ENCODE measurements at places on chromosomes 7 and 10.

DNA sequence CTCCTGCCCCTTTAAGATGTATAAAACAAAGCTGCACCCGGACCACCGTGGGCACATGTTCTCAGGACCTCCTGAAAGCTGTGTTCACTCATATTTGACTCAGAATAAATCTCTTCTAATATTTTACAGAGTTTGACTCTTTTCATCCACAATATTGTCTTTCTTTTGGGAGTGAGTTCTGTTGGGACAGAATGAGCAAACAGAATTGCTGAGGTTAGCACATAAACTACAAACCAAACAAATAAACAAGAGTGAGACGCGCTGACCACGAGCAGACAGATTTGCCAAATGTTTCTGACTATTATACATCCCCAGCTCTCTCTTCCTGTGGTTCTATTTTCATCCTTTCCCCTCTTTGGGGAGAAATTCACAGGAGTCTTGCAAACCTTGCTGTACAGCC is 526.7 kb downstream of the CALN1 start:
- DNase-seq = no peak

DNA sequence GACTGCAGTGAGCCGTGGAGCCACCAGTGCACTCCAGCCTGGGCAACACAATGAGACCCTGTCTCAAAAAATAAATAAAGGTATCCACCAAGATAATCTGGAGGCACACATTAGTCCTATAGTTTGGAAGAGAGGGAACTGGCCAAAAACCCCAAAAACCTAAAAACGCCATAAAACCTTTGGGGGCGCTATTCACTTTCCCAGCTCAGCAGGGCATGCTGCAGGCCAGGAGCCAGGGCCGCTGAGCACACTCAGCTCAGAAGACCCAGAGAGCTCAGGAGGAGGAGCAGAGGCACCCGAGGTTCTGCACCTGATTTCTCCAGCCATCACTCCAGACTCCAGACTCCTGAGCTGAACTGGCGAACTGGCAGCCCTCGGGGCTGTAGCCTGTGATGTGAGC is 167.2 kb upstream of the IMMP2L start:
- no peak for DNase-seq

GRCh38 chr10:110664483-110665420 is 20.6 kb downstream of the RBM20 start:
- DNase-seq = peak; percentile 51

- no peak for DNase-seq
These were observed 65.9 kb downstream of the GOLGA7B start for GRCh38 chr10:97915346-97916131.

DNA sequence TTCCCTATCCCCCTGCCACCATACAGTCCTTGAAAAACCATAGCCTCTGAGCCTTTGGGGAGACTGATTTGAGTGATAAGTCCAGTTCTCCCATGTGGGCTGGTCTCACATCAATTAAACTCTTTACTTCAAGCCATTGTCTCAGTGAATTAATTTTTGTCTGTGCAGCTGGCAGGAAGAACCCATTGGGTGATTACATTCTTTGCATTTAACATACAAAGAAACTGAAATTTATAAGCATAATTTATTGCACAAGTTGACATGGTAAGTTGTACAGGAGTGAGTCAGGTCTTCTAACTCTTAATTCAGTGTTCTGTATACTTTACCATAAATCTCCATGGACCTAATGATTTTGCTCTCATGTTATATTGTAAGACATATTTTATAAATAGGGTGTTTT is 1613.0 kb upstream of the LRRTM3 start:
- DNase-seq = no peak

DNA sequence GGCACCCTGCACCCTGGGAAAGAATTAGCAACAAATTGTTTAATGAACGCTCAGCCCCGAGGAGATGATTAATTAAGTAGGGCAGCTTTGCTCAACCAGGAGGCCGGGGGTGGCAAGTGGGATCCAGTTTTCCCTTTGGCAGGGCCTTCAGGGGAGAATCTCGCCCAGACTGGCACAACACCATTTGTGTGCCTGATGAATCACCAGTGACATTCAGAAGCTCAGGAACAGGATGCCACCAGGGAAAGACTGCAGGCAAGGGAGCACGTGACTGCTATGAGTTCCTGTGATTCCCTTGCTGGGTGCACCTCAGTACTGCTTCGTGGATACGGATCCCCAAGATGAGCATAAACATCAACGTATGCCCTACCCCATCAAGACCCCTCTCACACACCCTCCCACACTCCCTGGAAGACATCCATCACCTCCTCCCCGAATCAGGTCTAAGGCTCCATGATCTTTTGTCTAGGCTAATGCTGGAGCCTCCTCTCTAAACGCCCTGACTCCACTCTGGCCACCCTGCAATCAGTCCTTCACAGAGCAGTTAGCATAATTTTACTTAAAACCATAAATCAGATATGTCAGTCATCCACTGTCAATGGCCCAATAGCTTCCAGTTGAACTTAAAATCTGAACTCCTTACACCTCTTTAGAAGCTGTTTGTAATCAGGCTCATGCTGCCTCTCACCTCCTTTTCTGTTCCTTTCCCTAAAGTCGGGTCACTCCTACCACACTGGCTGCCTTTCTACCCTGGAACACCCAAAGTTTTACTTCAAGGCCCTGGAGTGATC is 109.2 kb upstream of the AGK start:
- no peak for DNase-seq

DNA sequence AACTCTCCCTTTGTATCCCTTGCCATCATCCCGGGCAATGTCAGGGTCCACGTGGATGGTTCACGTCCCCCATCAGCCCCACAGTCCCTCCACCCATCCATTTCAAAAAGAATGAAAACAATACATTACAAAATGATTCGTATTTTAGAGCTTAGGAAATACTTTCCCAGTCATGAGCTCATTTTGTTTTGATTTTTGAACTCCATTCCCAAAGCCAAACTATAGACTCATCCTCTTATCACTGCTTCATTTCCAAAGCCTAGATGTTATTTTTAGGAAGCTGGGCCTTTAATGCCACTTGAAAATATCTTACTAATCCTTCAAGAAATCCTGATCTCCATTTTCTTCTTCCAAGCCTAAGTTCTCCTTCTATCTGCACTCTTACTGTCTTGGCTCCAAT is 72.1 kb downstream of the WNT2 start:
- DNase-seq = no peak

GRCh38 chr10:77391605-77392235 is 245.9 kb downstream of the KCNMA1 start:
- DNase-seq = peak; percentile 86

- DNase-seq = no peak
These were observed 7.7 kb downstream of the ZSCAN25 start for GRCh38 chr7:99624484-99624883.

- no peak for DNase-seq
These were observed 185.7 kb downstream of the TAX1BP1 start for GRCh38 chr7:27925573-27926201.

GRCh38 chr7:129073738-129074137 is 18.8 kb upstream of the TNPO3 start:
- no peak for DNase-seq

DNA sequence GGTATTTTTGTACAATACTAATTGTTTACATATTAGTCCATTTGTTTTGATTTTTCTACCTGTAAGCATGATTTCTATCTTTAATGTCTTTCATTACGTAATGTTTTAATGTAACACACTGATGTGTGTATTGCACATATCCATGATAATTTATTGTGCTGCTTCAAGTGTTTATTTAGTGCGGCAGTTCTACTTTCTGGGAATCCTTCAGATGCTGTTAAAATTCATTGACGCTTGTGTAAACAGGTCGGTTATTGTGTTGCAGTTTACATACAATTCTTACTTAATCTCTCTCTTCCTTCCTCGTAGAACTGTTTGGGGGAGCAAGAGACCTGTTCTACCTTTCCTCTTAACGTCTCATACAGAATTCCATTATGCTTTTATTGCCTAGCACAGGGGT is 6.9 kb downstream of the TMEM60 start:
- no peak for DNase-seq

GRCh38 chr10:27247006-27247405 is 6.4 kb upstream of the ACBD5 start:
- DNase-seq = no peak

- DNase-seq = no peak
These were observed 214.0 kb upstream of the TMEM72 start for GRCh38 chr10:44697116-44697515.

GRCh38 chr10:128062881-128063563 is 63.2 kb downstream of the MKI67 start:
- no peak for DNase-seq

- DNase-seq = no peak
These were observed 51.0 kb upstream of the OSBPL3 start for GRCh38 chr7:25031007-25031406.

- DNase-seq = no peak
These were observed 39.3 kb downstream of the WDR37 start for GRCh38 chr10:1095498-1095897.

DNA sequence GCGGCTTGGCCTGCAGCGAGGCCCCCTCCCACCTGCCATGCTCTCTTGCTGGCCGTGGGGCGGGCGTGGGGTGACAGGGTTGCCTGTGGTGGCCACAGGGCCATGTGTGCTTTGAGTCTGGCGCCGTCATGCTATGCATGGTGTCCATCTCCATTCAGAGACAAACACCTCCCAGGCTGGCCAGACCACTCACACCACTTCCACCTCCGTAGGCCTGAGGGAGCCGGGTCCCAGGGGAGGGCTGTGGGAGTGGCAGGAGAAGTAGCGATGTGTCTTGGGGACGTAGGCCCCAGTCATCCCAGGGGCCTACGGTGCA is 65.5 kb downstream of the DNAJB6 start:
- DNase-seq = no peak

DNA sequence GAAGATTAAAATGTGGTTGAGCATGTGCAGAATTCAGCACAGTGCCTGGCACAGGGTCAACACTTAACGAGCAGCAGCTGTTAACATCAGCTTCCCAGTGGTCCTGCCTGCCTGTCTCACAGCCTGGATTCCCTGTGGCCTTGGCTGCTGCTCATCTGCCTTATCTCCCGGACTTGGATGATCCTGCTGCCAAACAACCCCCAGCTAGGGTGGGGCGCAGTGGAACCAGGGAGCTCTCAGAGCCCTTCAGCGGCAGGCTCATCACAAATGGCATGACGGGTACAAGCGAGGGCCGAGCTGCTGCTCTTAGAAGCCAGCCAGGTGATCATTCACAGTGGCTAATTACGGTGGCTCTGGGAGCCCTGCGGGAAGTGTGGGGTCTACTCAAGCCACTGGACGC is 13.0 kb upstream of the SMARCD3 start:
- DNase-seq = no peak

GRCh38 chr7:122123746-122124145 is 20.3 kb downstream of the AASS start:
- DNase-seq = no peak

DNA sequence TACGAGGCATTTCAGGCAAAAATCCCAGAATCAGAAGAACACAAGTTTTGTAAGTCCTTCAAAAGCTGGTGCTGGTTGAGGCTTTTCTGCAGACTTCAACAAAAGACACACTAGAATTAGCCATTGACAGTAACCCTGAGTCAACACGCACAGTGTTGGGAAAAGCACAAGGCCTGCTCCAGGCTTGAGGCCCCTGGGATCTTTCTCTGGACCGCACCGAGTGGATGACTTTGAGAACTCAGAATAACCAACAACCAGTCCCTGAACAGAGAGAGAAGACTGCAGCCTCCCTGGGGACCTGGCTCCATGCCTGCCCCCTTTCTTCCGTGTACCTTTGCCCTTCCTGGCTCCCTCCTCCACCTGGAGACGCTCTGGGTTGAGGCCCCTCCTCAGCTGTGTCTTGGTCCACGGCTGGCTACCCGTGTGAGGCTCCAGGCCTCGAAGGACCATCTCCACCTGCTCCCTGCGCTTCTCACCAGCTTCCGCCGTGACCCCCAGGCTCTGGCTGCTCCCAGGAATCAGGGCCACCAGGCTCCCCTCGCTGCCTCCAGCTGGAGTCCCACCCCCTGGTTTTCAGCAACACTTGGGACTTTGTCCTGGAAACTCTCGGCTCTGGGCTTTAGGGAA is 28.4 kb downstream of the DIP2C start:
- DNase-seq = no peak

DNA sequence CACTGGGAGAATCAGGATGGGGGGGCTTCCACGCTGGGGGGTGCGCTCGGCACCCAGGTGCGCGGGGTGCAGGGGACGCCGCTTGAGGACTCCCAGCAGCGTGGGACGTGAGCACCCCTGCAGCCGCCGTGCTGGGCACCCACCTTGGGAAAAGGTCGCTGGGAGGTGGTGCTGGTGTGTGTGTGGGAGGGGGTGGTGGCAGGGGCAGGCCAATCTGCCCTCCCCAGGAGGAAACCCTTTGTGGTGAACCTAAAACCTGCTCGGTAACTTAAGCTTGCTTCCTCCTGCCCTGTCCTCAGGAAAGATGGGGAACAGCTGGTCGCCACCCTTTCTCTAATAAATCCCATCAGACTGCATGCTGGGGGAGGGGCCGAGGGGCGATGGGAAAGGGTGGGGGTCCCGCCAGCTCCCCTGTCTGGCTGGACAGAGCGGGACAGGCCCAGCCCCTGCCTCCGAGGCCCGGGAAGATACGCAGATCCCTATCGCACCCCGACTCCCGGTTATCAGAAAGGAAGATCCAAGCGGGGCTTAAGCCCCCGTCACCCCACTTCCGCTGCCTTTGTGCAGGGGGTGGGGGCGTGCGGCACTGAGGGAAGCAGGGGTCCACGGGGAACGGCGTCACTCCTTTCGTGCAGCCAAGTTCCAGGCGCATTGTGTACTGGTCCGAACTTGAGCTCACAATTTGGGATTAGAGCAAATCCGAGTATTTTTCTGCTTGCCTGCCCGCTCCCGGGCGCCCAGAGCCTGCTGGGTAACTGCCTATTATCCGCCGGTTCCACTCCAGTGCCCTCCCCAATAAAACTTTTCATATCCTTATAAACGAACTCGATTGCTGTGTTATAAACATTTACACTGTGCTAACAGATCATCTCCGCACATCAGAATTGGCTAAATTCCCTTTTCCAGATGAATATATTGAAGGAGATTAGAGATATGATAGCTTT is 64.6 kb downstream of the UNCX start:
- DNase-seq = no peak

DNA sequence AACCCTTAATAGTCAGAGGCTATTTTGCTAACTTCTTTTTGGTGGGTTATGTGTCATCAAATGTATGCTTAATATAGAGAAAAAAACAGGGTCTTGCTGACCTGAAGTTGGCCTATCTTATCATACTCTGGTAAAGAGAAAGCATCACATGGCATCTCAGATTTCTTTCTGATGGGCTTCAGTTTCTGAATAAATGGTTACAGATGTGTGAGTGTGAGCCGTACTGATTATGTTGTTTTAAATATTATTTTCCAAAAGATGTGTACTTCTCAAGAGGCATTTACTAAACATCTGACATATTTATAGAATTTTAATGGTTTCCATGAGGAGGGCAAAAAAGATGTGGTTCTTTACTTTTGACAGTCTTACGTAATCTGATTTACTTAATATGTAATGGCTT is 28.4 kb downstream of the BBS9 start:
- no peak for DNase-seq

- DNase-seq = peak; percentile 81
These were observed 328.2 kb downstream of the TNS3 start for GRCh38 chr7:47253650-47254080.

DNA sequence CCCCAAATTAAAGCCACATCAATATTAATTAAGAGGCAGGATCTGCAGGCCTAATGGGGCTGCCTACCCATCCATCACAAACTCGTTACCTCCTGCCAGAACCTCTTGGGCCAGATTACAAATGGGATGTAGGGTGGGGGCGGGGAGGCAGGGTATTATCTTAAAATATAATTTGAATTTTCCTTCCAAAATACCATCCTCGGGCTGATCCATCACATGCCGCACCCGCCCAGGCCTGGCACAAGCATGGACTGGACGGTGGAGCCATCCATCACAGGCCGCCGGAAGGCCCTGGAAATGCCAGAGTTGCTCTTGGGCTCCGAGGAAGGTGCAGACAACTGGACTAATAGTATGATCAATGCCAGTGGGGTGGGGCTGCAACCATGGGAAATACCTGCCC is 212.8 kb downstream of the GRID1 start:
- no peak for DNase-seq
